Suppressor macrophage (primary cell): ENCODE measurements at places on chromosomes 5 and 9.

DNA sequence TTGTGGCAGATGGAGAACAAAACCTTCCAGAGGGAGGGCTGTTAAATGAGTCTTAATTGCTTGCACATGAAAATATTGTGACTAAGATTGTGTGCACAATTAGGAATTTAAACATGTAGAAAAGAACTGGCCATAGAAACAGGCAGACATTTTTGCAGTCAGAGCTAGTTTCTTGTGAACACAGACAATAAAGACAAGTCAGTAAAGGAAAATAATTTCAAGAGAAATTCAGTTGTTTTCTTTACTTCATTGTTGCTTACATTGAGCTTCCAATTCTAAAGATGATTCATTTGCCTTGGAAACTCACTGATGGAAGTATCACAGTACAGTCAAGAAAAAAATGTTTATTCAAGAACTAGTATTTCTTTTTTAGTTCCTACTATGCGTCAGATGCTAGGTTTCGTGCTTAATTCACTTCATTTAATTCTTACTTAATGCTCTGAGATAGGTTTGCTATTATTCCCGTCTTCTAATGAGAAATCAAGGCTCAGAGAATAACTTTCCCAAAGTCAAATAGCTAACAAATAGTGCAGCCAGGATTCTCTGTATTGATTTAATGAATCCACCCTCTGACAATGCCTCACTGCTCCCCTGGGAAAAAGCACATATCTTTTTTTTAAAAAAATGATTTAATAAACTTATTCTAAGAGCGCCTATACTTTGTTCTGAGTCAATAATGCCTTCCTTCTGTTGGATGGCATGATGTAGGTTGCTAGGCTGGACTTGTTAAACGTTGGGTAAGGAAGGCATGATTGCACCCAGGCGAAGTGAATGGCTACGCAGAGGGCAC is 581.4 kb downstream of the RAB3C start:
- DNase-seq = no peak

DNA sequence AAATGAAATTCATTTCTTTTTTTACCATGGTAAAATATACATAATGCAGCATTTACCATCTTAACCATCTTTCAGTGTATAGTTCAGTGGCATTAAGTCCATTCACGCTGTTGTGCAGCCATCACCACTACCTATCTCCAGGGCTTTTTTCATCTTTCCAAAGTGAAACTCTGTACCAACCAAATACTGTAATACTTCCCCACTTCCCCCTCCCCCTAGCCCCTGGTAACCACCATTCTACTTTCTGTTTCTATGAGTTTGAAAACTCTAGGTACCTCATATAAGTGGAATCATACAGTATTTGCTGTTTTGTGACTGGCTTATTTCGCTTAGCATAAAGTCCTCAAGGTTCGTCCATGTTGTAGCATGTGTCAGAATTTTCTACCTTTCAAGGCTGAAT is 23.4 kb downstream of the SPAAR start:
- no peak for DNase-seq

DNA sequence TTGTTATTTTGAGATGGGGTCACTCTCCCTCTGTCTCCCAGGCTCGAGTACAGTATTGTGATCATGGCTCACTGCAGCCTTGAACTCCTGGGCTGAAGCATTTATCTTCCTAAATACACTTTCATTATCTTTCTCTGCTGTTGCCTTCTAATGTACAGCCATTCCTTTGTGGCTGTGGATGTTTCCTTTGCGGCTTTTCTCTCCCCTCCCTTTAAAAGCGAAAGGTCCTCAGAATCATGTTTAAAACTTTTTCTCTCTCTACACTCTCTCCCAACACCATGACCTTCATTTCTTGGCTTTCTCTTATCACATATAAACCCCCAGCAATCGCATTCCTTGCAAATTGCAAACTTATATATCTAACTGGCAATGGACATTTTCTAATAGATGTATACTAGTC is 1.6 kb downstream of the IFNA2 start:
- no peak for DNase-seq

DNA sequence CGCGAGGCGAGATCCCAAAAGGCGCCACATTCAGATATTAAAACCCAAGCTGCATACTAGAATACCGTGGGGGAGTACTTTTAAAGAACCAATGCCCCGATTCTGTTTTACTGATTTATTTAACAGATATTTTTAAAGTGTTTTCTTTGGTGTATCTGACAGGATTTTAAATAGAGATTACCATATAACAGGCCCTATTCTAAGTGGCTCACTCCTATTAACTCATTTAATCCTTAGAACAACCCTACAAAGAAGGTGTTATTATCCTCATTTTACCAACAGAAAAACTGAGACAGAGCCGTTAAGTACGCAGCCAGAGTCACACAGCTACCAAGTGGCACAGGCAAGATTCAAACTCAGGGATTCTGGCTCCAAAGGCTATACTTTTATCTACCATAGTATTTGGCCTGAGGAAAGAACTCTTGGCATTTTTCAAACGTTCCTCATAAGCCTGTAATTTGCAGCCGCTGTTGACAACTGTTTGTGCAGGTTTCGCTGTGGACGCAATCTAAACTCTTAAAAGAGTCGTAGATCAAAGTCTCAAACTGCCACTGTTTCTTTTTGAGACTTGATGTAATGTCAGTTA is 550 bp upstream of the TMEM245 start:
- DNase-seq = no peak

- DNase-seq = no peak
Measured at GRCh38 chr9:133261753-133262120, 13.3 kb downstream of the ABO start.
